ENCODE measurements at places on chromosomes 4 and X. TPM values are rescaled to one million over a fixed set of nuclear protein-coding genes. Genes with fewer than 3 reads are reported as not detected.

DUX4 gene
- not detected for polyA plus RNA-seq

CCKAR gene
- polyA plus RNA-seq = not detected

GRCh38 chrX:153504445-153505016 lies 9.8 kb downstream of the BGN start:
- no peak overlapping the region for H3K4me3 ChIP-seq
- no peaks in the 10 kb centered on the region for H3K4me1 ChIP-seq
- H3K27me3 ChIP-seq = no peaks in the 10 kb centered on the region
- H3K27ac ChIP-seq = no peak overlapping the region

DNA sequence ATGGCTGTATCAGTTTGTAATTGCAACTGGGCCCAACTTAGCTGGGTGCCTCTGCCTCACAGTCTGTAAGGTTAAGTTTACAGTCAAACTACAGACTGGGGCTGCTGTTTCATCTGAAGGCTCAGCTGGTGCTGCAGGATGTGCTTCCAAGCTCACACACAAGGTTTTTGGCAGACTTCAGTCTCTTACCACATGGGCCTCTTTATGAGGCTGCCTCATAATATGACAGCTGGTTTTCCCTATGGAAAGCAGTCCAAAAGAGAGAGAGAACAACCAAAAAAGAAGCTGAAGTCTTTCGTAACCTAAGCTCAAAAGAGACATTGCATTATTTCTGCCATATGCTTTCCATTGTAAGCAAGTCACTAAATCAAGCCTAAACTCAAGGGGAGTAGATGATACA lies 271.7 kb downstream of the DCTD start:
- H3K27me3 ChIP-seq = no peaks in the 10 kb centered on the region
- DNase-seq = no peak
- H3K4me1 ChIP-seq = no peaks in the 10 kb centered on the region
- H3K27ac ChIP-seq = no peak overlapping the region
- H3K4me3 ChIP-seq = no peak overlapping the region
- no peaks in the 10 kb centered on the region for H3K36me3 ChIP-seq

- H3K4me1 ChIP-seq = no peaks in the 10 kb centered on the region
- no peaks in the 10 kb centered on the region for H3K27me3 ChIP-seq
- H3K36me3 ChIP-seq = no peaks in the 10 kb centered on the region
- DNase-seq = no peak
- H3K4me3 ChIP-seq = no peak overlapping the region
- H3K27ac ChIP-seq = no peak overlapping the region
These were observed 105.9 kb downstream of the IL1RAPL1 start for GRCh38 chrX:28693101-28693500.

GRCh38 chrX:2697741-2698299 lies 6.7 kb downstream of the CD99 start:
- no peaks in the 10 kb centered on the region for H3K27me3 ChIP-seq
- no peaks in the 10 kb centered on the region for H3K36me3 ChIP-seq
- H3K27ac ChIP-seq = no peak overlapping the region
- DNase-seq = no peak

All from liver (tissue), 10 donors.